H4 (cell line): ENCODE measurements at places on chromosomes 12 and 14. TPM values are rescaled to one million over a fixed set of nuclear protein-coding genes. Genes with fewer than 3 reads are reported as not detected.

ANKS1B gene
- total RNA-seq: 1.8 TPM in 1 of 2 replicates, not detected in the other

DNA sequence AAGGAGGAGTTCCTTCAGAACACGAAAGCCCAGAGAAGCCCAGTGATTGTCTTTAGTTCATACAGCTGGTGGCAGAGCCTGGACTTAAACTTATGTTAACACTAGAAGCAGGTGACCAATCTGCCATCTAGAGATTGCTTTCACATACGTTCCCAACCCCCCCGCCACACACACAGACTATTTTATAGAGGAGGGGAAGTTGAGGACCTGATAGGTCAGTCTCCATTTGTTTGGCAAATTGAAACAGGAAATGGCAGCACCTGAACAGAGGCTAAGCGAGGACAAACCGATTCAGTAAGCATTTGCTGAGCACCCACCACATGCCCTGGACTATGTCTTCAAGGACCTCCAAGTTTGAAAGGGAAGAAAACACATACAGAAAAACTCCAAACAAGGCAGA lies 4.8 kb upstream of the PLEKHD1 start:
- DNase-seq: no peak

RIMBP2 gene
- total RNA-seq: 0.06 and 0.50 TPM in 2 replicates

- no peak for DNase-seq
Measured at GRCh38 chr14:93895023-93895604, 32.0 kb upstream of the FAM181A start.

DNA sequence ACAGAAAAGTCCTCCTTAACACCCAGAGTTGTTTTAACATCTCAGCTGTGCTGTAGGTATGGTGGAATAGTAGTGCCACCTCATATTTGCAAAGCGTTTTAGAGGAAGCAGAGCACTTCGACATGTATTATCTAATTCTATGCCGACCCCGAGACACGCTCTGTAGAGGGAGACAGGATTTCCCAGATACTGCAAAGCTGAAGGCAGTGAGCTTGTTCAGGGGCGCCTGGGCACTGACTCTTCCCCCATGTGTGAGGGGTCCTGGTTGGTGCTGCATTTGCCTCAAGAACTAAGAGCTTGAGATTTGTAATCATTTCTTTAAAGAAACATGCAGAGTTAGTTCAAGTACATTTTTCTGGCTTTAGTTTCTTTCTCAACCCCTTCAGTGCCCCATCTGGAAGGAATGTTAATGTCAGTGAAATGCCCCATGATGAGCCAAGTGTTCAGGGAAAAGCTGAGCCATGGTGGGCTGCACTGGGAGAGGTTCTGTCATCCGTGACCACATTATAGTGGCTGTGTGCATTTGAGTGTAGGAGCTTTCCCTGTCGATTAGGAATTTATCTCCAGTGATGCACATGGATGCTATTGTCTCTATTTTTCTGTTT lies 66.3 kb downstream of the MBIP start:
- DNase-seq: peak; percentile 7

FAM234B gene
- 3.9 and 5.1 TPM in 2 replicates for total RNA-seq

SLC6A13 gene
- total RNA-seq: 0.27 TPM in 1 of 2 replicates, not detected in the other

DNA sequence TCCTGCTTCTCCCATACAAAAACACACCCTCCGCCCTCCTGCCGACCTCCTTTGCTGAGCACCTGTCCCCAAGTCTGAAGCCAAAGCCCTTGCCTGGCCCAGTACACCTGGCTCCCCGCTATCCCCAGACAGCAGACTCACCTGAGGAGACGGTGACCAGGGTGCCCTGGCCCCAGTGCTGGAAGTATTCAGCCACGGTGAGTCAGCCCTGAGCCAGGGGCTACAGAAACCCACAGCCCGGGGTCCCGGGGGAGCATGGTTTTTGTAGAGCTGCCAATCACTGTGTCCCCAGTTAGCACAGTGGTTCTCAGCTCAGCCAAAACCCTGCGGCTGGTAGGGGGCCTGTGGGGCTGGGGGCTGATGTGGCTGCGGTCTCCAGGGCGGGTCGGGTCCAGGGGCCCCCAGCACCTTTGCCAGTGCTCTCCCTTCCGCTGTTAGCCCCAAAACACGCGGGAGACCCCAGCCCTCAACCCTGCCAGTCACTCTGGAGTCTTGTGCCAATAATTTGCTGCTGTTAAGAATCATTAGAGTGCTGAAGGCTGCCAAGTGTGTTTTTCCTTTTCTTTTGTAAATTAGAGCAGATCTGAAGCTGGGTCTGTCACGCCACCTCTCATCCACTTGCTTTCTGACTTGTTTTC lies 339.0 kb downstream of the TMEM121 start:
- no peak for DNase-seq

DNA sequence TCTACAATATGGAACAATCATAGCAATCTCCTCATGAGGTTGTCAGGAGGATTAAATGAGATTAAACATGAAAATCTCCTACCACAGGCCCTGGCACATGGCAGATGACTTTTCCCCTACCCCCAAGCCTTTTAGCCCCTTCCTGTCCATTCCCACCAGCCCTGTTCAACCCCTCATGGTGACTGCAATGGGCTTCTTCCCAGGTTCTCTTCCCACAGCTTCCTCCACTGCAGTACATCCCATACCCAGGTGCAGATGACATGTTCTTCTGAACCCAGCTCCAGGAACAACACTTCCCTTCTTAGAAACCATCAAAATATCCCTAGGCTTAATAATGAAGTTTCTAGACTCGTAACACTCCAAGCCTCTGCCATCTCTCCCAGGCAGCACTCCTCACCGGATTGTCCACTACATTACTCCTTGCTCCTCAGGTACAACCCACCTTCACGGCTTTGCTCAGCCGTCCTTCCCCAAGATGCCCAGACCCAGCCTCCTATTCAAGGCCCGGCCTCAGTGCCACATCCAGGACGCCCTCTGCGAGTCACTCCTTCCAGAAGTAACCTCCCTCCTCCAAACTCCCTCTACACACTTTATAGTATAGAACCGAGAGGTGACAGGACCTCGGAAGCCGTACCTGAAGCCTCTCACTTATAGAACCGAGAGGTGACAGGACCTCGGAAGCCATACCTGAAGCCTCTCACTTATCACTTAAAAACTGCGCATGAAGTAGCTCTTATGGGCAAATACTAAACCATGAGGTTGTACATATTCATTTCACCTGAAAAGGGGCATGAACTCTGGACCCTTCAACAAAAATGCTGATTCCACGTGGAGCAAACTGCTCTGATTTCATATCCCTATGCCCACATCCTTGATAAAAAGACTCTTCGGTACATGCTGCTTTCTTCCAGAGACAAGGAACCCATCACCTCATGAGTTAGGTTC lies 1.5 kb downstream of the CRACR2A start:
- DNase-seq: no peak

DNA sequence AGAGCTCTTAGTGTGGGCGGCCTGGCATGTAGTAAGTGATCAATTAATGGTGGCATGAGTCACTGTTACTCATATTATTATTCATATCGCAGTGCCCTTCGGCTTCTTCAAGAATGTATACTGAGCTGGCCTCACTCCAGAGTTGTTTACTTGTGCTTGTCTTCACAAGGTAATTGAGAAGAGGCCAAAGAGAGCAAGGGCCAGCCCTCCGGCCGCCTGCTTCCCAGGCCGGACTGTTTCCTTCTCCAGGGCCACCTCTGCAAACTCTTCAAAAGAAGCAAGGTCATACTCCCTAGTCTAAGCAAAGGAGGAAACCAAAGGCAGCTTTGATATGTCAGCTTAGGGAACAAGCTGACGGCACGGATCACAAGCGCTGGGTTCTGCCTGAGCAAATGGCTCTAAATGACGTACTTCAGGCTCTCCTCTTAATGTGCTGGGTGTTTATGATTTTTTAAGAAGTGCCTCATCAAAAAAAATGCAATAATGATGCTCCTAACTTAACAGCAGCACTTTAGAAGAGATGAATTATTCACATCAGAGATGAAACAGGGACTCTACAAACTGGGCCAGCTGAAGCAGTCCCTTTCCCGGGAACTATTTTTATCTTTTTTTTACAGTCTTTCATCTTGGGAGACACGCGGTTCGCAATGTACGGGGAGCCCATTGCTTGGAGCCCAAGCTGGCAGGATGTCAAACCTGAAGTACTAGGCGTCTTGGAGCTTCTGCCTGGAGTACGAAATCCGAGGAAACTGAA lies 65.6 kb upstream of the DLK1 start:
- DNase-seq: no peak

GRIN2B gene
- total RNA-seq: not detected in 2 replicates

PDE3A gene
- 7.2 and 8.9 TPM in 2 replicates for total RNA-seq

POU6F1 gene
- 2.9 and 24.5 TPM in 2 replicates for total RNA-seq

DNA sequence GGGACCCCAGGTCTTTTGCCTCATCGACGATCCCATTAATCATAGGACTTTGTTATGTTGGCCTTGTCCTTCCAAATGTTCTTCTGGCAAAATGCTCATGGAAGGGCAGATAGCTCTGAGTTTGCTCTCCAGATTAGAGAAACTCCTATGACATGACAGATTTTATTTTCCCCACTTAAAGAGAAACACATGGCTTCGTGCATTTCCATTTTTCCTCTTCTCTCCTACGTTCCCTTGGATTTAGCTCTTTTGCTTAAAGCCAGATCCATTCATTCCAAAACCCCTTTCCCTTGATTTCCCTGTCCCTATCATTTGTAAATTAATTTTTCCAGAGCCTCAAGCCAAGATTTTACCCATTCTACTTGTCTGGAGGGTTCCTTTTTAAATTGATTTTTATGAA lies 2.9 kb downstream of the PRIMA1 start:
- DNase-seq: no peak

- no peak for DNase-seq
Measured at GRCh38 chr14:89251061-89251460, 166.0 kb downstream of the FOXN3 start.

- DNase-seq: peak; percentile 47
Measured at GRCh38 chr12:5318874-5319273, 113.0 kb upstream of the NTF3 start.

CIDEB gene
- total RNA-seq: not detected in 2 replicates

DNA sequence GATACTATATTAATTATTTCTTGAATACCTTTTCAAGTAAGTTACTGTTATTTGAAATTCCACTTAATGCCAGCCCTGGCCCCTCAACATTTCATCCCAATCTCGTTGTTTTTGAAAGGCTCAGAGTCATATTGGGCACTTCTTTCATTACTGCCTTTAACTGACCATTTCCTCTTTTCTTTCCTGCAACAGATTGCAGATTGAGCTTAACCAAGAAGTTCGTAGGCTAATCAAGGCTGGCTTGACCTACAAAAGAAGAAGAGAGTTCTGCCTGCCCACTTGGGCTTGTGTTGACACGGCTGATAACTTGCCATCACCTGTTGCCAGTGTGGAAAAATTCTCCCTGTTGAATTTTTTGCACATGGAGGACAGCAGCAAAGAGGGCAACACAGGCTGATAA lies 91.0 kb downstream of the FLRT2 start:
- DNase-seq: no peak

CCDC196 gene
- not detected in 2 replicates for total RNA-seq

- no peak for DNase-seq
Measured at GRCh38 chr12:93214523-93215289, 163.0 kb upstream of the NUDT4 start.

PRH2 gene
- not detected in 2 replicates for total RNA-seq

MAP3K12 gene
- total RNA-seq: 9.1 and 14.3 TPM in 2 replicates
